ENCODE measurements at places on chromosomes 7 and 10. TPM values are rescaled to one million over a fixed set of nuclear protein-coding genes. Genes with fewer than 3 reads are reported as not detected.
A peak's percentile ranks its signal among the peaks of the same experiment; 100 is the strongest.

DNA sequence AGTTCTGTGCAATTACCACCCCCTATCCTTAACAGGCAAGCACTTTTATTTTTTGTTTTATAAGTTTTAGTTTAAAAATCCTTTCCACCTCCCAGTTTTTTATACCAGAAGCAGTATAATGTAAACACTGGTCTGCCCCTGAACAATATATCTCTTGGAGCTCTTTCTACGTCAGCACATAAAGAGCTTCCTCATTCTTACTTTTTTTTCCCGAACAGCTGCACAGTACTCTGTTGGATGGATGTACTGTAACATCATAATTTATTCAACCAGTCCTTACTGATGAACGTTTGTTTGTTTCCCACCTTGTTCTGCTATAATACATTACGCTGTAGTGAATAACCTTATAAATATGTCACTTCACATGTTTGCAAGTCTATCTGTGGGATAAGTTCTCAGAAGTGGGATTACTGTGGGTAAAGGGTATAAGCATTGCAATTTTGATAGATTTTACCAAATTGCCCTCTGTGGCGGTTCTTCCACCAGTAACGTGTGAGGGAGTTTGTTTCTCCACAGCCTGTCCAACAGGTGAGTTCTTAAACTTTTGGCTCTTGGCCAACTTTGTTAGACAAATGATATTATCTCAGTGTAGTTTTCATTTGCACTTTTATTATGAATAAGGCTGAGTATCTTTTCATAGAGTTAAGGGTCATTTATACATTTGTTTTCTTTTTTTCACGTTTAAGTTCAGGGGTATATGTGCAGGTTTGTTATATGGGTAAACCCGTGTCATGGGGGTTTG is 32.8 kb downstream of the ADRA2A start:
- no peak for DNase-seq

GRCh38 chr10:27564398-27564797 is 60.3 kb downstream of the RAB18 start:
- DNase-seq = no peak

- DNase-seq = no peak
Measured at GRCh38 chr10:63769367-63769766, 248.2 kb downstream of the REEP3 start.

GRCh38 chr7:125136341-125136740 is 206.7 kb upstream of the POT1 start:
- DNase-seq = no peak

Gene KCNIP2
- total RNA-seq = 244 TPM

GRCh38 chr7:38518541-38518940 is 112.6 kb downstream of the AMPH start:
- no peak for DNase-seq

Gene RET
- 0.67 TPM for total RNA-seq

Gene SPDYE11
- total RNA-seq = not detected

- no peak for DNase-seq
Measured at GRCh38 chr10:52442576-52442975, 128.5 kb downstream of the DKK1 start.

Gene DNAJC9
- total RNA-seq = 9.5 TPM

Gene ELFN1
- 4.7 TPM for total RNA-seq

Gene CCDC136
- total RNA-seq = 13.1 TPM

- DNase-seq = no peak
Measured at GRCh38 chr10:279232-279631, 144.0 kb downstream of the ZMYND11 start.

DNA sequence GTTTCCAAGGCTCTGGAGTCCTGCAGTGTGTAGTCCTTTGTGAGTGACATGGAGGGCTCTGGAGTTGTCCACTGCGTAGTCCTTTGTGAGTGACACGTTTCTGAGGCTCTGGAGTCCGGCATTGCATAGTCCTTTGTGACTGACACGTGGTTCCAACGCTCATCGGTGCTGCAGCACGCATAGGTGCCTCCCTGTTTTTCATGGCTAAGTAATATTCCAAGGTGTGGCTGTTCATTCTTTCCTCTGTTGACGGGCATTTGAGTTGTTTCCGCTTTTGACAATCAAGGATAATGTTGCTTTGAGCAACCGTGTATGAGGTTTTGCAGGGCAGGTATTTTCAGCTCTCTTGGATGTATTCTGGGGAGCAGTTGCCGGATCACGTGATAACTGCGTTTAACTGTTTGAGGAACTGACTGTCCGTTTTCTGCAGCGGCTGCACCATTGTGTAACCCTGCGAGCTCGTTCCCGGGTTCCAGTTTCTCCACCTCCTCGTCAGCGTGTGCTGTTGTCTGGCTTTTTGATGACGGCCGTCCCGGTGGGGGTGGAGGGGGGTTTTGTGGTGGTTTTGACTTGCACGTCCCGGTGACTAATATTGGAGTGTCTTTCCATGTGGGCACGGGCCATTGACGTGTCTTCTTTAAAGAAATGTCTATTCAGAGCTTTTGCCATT is 21.1 kb downstream of the FAM20C start:
- DNase-seq = no peak

DNA sequence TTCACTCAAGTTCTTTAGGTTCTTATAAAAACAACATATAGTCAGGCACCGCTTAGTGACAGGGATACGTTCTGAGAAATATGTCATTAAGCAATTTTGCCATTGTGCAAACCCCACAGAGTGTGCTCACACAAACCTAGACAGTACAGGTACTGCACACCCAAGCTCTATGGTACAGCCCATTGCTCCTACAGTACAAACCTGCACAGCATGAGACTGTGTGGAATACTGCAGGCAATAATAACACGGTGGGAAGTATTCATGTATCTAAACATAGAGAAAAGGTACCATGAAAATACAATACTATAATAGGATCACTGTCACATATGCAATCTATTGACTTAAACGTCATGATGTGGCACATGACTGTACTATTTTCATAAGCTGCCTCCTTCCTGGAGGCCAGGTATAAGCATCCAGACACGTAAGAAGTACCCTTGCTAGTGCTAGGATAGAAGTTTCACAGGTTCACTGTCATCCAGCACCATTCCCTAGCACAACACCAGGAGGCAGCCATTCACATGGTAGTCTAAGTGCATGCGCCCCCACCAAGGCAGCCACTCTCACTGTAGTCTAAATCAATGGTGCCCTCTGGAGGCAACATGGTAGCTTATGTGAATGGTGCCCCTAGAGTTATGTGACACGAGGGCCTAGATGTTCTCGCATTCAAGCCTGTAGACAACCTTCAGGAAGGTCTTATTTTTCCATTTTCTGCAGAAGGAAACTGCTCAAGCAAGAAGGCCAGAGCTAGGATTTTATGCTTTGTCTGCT is 98.5 kb downstream of the ARHGAP22 start:
- no peak for DNase-seq

DNA sequence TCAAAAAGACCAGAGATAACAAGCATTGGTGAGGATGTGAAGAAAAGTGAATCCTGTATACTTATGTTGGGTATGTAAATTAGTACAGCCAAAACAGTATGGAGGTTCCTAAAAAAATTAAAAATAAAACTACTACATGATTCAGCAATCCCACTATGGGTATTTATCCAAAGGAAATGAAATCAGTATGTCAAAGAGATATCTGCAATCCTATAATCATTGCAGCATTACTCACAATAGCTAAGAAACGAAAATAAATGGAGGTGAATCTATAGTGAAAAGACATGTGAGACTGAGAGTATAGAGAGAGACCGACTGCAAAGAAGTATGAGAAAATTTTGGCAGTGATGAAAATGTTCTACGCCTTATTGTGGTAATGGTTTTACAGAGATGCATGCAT is 139.2 kb upstream of the TMEM168 start:
- DNase-seq = no peak

Gene CDH23
- 6.6 TPM for total RNA-seq

Gene COL1A2
- 103 TPM for total RNA-seq

- DNase-seq = no peak
Measured at GRCh38 chr7:158549176-158549615, 38.4 kb downstream of the PTPRN2 start.

Gene KCNMA1
- 2.5 TPM for total RNA-seq

GRCh38 chr10:56360583-56360966 is 484 bp downstream of the ZWINT start:
- DNase-seq = no peak

- no peak for DNase-seq
Measured at GRCh38 chr7:115748123-115748738, 282.3 kb downstream of the TFEC start.

Gene SPDYE2
- total RNA-seq = not detected

- DNase-seq = peak; percentile 23
Measured at GRCh38 chr7:1535701-1536454, 5.4 kb downstream of the MAFK start.

DNA sequence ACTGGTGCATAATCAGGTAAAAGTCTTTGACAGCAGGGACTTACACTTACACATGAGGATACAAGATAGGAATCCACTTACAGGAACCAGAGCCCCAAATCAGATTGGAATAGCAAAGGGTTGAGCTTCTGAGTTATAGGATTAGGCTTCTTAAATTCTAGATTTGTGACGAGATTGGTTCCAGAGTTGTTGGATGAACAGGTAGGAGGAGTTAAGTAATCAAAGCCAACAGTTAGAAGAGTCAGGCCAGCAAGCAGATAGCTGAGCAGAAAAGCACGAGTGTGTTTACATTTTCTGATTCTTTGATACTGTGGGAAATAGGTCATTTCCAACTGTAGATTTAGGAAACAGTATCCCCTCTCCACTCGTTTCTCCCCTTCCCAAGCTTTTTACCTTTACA is 167.0 kb downstream of the MDFIC start:
- no peak for DNase-seq

DNA sequence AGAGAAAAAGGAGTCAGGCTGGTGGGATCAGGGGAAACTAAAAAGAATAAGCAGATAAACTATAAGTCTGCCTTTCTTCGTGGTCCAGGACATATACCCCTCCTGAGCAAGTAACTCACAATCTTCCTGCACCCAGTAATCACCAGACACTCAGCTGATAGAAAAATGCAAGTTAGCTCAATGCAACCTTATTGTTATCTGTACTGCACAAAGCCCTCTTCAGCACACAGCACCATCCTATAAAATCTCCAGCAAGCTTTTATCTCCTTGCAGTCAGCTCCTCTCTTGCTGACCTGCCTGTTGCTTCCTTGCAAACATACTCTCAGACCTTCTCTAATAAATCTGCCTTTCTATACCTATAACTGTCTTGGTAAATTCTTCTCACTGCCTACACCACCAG is 6.7 kb downstream of the SLC37A3 start:
- no peak for DNase-seq

- DNase-seq = no peak
Measured at GRCh38 chr7:6277476-6277875, 5.1 kb upstream of the CYTH3 start.

DNA sequence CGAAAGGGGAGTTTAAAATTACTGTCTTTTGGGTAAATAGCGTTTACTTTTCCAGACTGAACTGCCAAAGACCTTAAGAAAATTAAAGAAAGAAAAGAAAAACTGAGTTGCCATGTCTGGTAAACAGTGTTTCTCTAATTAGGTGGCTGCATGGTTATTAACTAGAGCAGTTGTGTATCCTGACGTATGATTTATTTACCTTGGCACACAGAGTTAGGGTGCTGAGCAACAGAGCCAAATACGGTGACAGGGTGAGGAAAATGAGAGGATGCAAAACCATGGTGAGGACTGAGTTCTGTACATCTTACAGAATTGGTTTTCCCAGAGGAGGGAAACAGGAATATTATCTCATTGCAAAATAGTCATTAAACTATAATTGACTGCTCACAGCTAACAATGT is 546.4 kb upstream of the FZD8 start:
- DNase-seq = no peak

DNA sequence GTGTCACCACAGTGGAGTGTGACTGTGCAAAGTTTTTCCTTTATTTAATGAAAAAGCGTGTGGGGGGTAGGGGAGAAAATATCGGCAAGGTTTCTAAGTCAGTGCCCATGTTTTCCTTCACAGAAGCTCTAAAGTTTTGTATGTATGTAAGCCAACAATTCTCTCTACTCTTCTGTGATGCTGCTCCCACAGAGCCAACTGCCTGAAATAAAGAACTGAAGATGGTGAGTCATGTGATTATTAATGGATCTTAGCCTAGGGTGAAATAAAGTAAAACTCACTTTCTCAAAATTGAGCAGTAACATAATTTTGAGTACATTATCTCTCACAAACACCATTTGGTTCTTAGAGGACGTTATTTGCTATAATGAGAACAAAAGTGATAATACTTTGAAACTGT is 143.7 kb downstream of the ELMO1 start:
- no peak for DNase-seq

DNA sequence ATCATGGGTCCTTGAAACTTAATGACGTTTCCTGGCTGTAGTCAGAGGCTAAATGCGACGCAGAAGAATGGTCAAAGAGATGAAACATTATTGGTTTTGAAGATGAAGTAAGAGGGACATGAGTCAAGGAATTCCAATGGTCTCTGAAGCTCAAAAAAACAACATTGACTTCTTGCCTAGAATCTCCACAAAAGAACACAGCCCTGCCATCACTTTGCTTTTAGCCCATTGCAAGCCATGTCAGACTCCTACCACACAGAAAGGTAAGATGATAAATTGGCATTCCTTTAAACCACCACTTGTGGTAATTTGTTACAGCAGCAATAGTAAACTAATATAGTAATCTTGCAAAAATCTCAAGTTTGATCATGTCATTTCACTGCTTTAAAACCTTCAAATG is 109.4 kb downstream of the TMEM26 start:
- no peak for DNase-seq

DNA sequence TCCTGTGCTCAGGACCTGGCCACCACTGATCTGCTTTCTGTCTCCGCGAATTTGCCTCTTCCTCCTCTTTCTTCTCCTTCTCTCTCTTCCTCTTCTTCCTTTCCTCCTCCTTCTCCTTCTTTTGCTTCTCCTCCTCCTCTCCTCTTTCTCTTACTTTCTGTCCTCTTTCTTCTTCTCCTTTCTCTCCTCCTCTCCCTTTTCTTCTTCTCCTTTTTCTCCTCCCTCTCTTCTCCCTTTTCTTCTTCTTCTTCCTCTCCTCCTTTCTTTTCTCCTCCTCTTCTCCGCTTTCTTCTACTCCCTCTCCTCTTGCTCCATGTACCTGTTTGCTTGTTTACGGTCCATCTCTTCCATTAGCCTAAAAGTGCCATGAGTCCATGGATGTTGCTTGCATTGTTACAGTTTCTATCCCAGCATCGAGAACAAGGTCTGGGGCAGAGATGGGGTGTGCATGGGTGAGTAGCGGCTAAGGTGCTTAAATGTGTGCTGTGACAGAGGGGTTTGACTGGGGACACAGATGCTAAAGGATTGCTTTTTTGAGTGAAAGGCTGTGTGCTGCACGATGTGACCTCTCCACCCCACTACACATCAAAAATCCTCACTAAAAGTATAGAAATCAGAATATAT is 7.7 kb downstream of the SH2D4B start:
- no peak for DNase-seq

Gene MUC12
- total RNA-seq = not detected

GRCh38 chr10:16857419-16857818 is 40.2 kb upstream of the RSU1 start:
- DNase-seq = no peak

Gene SEMA3D
- 1.4 TPM for total RNA-seq

DNA sequence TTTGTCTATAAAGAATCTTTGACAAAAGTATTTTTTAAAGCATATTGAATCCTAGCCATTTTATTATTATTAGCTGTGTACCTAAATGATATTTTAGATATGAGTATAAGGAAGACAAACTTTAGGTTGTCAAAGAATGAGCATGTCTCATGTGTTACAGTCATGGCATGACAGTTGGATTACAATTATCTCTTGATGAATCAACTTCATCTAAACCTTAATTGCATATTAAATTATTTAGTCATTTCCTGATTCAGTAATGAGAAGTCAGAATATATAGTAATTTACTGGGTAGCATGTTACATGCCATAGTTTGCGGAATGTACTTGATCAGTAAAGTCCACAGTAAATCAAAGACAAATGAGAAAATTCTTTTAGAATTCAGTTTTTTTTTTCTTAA is 59.2 kb downstream of the MAPK8 start:
- DNase-seq = no peak

Measured in heart right ventricle (tissue), 16 donors.